Transverse colon (tissue), 4 donors: ENCODE measurements at places on chromosomes 1 and 21.

- DNase-seq = no peak
Observed at GRCh38 chr21:34935898-34936297, 113.2 kb downstream of the RUNX1 start.

- no peak for DNase-seq
Observed at GRCh38 chr1:94345148-94345721, 73.0 kb upstream of the ABCD3 start.

DNA sequence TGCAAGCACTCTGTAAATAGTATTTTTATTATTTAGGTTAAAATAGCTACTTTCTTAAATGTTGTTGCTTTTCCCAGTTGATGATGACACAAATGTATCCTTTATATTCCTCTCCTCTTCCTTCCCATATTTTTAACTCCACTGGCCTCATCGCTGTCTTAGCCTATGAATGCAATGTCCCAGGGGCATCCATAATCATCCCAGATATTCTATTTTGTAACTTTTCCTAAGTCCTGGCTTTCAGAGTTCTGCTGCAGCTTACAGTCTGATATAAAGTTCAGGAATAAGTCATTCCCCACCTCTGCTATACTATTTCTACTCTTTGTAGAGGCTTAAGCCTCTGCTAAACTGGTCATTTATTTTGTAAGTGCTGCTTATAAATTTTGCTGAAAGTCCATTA, 58.3 kb downstream of the ASTN1 start:
- DNase-seq = no peak

- DNase-seq = peak; percentile 54
Observed at GRCh38 chr1:41381692-41382479, 20.7 kb downstream of the FOXO6 start.
